Neural crest cell (in vitro differentiated cells): ENCODE measurements at places on chromosomes 1 and 21.

GRCh38 chr1:64043288-64043687 lies 160.1 kb upstream of the UBE2U start:
- DNase-seq, result no peak

- DNase-seq, result no peak
Measured at GRCh38 chr1:60866917-60867531, 215.3 kb upstream of the NFIA start.

DNA sequence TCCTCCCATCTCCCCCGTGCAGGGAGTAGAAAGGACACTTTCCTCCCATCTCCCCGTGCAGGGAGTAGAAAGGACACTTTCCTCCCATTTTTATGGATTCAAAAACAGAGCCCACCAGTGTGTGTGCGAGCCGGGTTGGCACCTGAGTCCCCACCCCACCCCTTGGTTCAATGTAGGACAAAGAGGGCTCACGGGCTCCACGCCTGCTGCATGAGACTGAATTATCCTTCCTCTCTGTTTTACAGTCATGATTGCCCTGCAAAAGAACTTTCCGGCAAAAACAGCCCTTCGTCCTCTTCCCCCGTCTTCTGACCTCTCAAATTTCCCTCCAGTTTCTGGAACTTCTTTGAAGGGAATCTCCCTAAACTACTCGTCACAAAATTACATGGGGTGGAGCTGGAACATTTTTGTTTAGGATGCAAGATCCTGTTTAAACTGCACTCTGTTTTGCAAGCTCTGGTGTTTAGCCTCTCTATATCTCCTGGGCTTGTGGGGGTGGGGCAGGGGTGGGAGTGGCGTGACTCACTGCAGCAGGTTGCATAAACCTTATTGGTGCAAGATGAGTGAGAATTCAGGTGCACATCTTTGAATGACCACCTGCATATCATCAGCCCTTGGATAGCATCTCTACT lies 99.8 kb downstream of the PSMG1 start:
- no peak for DNase-seq

DNA sequence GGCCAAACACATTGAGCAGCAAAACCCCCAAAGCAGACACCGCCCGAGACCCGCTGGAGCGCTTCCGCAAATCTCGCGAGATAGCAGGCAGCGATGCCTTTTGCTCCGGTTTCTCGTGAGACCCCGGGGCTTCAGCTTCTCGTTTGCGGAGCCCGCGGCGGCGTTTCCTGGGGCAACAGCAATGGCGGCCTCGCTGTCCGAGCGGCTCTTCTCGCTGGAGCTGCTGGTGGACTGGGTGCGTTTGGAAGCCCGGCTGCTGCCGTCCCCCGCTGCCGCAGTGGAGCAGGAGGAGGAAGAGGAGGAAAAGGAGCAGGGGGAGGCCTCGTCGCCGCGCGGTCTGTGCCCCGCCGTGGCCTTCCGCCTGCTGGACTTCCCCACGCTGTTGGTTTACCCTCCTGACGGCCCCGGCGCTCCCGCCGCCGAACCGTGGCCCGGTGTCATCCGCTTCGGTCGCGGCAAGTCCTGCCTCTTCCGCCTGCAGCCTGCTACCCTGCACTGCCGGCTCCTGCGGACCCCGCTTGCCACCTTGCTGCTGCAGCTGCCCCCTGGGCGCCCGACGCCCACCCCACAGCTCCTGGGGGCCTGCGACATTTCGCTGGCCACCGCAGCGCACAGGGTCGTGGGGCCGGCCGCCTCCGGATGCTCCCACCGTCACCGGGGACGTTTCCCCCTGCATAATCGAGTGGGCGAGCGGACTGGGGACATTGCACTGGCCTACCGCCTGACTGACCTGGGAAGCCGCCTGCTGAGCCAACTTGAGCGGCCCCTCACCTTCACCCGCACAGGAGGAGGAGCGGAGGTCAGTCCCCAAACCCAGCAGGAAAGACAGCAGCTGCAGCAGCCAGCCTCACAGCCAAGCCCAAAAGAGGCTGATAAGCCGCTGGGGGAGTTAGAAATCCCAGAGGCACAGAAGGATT lies at the start of gene MAP10:
Gene MAP10, plus strand, starts transcription at position 148 of the 917 bp plus-strand sequence. Its CDS starts 34 bp downstream, at position 182.
- peak; percentile 36 for DNase-seq

DNA sequence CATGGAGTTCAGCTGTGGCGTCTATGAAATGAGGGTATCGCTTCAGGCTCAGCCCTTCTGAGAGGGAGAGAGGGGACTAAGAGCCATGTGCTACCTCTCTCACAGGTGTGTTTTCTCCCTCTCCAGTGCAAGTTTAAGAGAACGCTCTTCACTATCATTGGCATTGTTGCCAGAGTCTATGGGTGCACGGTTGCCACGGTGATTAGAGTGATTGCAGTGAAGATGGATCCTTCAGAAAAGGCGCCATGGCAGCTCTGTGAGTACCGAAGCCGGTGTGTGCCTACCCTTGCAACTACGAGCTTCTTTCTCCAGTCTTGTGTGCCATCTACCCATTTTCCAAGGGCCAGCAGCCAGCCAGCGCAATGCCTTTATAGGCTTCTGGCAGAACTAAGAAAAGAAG lies 290.5 kb downstream of the OMA1 start:
- no peak for DNase-seq

GRCh38 chr1:185376840-185377635 lies 60.0 kb upstream of the IVNS1ABP start:
- DNase-seq, result no peak

DNA sequence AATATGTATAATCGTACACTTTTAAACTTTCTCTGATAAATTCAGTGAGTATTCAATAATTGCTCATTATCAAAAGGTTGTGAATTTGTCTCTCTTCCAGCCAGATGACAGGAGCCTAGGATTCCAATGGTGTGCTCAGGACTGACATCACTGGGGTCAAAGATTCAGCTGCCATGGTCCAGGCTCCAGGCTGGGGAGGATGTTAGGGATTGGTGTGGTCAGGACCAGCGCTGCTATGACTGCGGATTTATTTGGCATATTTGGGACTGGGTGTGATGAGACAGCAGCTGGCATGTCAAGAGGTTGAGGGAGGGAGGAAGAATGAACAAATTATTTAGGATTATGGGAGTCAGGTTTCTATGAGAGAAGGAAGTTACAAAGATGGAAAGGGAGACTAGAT lies 48.2 kb upstream of the ABCA4 start:
- DNase-seq, result no peak

DNA sequence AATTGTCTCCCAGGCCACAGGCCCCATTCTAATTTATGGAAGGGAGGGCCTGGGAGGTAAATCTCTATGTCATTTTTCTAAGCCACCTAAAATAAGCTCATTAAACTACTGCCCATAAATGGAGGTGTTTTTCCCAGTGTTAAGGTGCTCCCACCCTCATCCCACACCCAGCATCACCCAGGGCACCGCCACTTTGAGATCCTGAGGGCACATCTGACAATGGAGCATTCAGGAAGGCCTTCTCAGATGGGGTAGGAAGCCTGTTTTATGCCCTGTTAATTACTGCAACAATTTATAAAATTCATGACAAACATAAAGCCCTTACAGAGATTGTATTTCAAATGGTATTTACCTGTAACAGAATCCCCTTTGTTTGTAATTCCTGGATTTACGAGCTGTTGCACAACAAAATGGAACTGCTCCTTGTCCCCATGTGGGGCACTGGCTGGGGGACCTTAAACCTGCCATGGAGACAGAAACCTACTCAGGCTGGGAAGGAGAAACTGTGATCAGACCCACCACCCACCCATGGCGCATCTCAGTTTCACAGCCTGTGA lies 319.5 kb upstream of the USP24 start:
- DNase-seq, result no peak

GRCh38 chr1:63325279-63325985 lies 3.1 kb downstream of the FOXD3 start:
- no peak for DNase-seq

DNA sequence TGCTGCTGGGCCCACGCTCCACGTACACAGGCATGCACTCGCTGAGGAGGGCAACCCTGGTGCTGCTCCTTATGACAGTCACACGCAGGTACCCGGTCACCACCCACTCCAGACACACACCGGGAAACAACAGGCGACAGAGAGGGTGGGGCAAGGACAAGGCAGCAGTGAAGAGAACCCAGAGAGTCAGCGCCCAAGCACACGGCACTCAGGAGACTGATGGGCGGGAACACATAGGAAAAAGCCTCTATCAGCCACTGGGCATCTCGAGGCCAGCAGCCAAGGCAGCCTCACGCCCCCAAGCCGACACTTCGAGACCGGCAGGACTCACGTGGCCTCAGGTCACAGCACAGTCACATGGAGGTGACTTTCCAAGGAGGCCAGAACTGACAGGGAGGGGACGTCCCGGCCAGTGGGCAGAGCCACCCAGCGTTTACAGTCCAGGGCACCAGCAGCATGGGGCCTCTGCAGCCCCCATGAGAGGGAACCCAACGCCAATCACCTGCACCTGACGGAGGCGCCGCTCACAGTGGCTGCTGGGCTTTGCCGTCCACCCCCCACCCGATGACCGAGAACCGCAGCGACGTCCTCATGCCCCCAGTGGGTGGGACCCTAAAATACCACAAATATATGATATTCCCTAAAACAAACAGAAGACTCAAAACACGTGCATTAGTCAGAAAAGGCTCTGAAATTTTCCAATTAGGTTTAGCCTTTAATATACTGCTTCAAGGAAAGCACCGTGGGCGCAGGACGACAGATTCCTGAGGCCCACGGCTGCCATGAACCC lies 19.7 kb downstream of the PTTG1IP start:
- no peak for DNase-seq

- no peak for DNase-seq
Measured at GRCh38 chr1:212973426-212973825, 23.1 kb downstream of the VASH2 start.

DNA sequence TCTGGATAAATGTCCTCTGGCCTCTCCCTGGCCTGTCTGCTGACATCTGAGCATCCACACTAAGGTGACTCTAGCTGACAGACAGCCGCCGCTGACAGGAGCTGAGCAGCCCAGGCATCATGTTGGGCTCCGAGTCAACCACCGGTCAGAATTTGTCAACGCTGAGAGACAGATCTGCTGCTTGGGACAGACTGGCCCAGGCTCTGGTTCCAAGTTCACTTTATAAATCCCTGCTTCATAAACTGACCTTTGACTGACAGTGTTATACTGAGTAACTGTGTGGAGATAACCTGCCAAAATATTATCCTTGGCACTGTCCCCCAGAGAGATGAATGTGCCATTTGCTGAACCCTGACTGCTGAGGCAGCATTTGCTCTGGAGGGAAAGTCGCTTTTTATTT lies 616.7 kb downstream of the NPHP4 start:
- no peak for DNase-seq

GRCh38 chr1:29827237-29827750 lies 591.0 kb downstream of the PTPRU start:
- DNase-seq, result no peak

DNA sequence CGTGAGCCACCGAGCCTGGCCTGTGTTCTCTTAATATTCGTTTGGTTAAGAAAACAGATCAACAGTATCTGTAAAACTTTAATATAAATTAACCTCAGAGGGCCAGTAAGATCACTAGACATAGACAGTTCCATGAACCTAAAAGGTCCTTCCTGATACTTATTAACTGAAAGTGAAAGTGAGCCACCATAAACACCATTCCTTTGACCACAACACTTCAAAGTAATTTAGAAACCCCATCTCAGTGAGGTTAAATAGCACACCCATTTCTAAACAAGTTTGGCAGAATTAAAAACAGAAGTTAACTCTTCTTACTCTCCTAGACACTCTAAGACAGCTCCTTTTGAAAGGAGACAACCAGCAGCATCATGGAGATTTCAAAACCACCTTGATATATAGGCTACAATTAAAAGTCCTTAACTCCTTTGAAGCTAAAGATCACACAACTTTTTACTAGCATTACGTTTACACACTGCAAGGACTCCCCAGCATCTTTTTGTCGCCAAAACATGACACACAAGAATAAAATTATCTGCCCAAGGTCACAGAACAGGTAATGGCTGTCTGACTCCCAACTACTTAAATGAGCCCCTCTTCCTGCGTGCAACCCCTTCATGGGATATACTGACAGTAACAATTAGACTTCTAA lies 2.2 kb downstream of the RNF19B start:
- DNase-seq, result no peak

DNA sequence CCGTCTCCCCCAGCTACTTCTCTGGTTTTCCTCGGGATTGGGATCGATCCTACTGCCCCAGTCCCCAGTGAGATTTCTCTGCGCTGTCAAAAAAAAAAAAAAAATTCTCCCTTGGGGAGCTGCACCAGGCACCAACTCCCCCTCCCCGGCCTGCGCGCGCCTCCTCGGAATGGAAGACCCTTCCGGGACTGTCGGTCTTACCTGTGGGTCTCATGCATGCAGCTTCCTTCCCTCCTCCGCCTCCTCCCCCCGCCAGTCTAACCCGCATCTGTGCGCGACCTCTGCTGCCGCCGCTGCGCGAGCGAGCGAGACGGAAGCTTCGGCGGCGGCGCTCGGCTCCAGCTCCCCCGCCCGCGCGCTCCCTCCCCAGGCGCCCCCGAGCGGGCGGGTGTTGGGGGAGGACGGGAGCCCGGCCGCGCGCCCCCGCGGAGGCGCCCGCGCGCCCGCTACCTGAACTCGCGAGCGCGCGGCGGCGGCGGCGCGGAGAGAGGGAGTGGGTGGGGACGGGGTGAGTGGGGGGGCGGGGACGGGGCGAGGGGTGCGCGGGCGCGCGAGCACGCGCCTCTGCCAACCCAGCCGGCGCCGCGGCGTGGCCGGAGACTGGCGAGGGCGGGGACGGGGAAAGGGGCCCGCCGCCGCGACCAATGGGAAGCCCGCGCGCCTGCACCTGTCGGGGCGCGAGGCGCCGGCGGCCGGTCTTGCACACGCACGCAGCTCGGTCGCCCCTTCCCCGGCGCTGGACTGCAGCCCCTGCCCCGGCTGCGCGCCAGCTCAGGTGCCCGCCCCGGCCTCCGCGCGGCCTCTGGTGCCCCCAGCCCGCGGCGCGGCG lies at the start of gene SUSD4:
Gene SUSD4, minus strand, starts transcription at position 321 of the 829 bp plus-strand sequence. CDS start 751 bp downstream, outside the sequence.
- peak; percentile 36 for DNase-seq

GRCh38 chr1:113980110-113980509 lies 836 bp downstream of the OLFML3 start:
- DNase-seq, result no peak

DNA sequence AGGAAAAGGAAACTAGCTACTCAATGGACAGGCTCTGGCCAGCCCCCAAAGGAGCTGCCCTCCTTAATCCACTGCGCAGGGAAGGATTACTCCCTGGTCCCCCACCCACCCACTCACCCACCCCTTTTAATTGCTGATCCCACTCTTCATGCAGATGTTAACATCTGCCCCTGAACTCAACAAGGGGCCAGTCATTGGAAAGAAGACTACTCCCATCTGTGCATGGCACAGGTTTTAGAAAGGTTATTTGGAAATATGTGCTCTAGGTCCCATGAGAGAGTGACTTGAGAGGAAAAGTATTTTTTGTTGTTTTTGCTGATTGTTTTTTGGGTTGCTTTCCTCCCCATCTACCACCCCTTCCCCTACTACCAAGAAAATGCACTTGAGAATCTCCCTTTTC lies 94.4 kb upstream of the FGGY start:
- no peak for DNase-seq

GRCh38 chr1:54121482-54122134 lies 31.2 kb downstream of the CDCP2 start:
- DNase-seq, result peak; percentile 92

GRCh38 chr1:88401313-88401712 lies 282.8 kb upstream of the PKN2 start:
- no peak for DNase-seq

GRCh38 chr1:183105449-183105848 lies 80.6 kb upstream of the LAMC2 start:
- DNase-seq, result no peak

- DNase-seq, result no peak
Measured at GRCh38 chr1:219138747-219139146, 34.9 kb upstream of the LYPLAL1 start.
